ENCODE measurements at places on chromosomes 3 and 15.

GRCh38 chr3:2931265-2931664 lies 178.9 kb downstream of the IL5RA start:
- DNase-seq = no peak

DNA sequence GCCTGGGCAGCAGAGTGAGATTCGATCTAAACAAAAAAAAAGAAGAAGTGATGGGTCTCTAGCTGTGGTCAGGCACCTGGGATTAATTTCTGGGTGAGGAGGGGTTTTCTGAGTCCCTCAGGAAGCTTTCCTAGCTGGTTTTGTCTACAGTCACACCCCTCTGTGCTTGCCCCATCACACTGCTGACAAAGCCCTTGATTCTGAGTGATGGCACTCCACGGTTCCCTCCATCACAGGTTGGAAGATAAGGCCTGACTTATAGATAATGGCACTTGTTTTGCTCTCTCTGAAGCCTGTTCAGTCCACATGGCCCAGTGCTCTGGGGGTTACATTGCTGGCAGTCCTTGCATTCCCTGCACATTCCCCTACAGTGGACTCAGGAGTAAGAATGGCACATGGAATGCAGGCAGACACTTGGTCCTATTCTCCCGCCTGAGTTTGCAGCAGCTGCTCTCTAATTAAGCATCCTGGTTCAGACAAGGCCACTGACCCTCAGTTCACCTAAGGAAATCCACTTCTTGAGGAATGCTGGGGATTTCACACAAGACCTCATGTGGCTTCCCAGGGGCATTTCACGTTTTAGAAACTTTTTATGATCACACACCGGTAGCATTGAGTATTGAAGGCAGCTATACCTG lies 81.0 kb upstream of the NMNAT3 start:
- no peak for DNase-seq

- DNase-seq = peak; percentile 69
Measured at GRCh38 chr3:108662142-108662738, 72.7 kb downstream of the DZIP3 start.

GRCh38 chr3:40719660-40720287 lies 195.0 kb downstream of the ZNF621 start:
- no peak for DNase-seq

DNA sequence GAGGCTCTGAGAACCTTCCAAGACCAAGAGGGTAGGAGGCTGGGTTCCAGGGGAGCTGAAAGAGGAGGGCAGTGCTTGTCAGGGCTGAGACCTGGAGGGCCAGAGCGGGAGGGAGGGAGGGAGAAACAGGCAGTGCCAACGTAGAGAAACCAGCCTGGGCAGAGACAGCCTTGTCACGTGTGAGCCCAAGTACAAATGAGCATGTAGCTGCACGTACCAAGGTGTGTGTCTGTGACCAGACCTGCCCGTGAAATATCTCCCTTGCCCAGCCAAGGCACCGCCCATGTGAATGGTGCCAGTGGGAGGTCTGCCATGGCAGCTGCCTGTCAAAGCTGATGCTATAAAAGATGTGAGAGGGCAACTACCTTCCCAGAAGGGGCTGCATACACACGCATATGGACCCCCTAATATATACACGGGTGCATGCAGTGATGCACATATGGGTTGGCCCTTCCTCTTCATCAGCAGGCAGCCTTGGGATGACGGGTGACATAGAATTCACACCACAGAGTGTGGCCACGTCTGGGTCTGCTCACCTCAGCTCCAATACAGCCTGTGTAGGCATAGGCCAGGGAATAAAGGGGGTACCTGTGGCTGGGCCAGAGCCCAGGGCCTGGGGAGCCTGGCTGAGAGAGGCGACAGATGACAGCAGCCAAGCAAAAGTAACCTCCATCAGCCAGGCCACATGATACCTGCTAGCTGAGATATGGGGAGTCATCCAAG lies 7.8 kb upstream of the CTDSPL start:
- DNase-seq = no peak

- DNase-seq = no peak
Measured at GRCh38 chr3:190539526-190539925, 25.6 kb downstream of the IL1RAP start.

GRCh38 chr15:91872356-91873137 lies 19.0 kb downstream of the SLCO3A1 start:
- DNase-seq = no peak

DNA sequence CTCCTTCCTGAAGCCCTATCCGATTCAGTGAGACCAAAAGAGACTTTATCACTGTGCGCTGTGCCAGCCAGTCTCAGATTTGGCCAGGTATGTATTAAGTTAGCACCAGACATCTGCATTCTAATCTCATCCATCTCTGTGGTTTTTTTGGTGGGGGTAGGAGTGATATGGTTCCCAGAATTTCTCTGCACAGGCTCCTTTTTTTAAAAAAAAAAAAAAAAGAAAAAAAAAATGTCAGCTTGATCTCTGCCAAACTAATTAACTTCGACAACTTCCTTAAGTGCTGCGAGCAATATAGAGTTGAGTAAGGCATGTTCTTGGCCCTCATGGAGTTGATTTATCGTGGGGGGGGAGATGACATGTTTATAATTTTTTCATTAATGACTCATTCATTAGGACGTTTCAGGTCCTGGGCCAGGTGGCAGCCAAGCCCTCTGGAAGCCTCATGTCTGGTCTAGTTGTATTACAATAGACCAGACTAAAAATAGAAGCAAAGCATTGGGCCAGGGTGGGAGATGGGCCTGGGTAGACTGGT lies 12.9 kb downstream of the SLCO3A1 start:
- no peak for DNase-seq

DNA sequence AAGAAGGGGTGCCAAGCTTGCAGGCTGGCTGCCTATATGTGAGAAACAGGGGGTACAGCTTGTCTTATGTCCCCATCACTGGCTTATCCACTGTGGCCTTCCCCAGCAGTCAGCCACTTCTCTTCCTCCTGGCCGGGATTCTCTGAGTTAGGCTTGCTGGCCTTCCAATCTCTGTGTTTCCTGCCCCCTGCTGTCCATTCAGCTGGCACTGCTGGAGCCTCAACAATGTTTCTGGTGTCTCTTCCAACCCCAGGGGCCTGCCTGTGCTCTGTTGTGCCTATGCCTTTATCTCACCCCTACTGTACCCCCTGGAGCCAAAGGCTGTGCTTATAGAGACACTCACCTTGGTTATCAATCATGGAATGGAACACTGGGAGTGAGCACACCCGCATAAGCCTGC lies 36.5 kb downstream of the ANAPC13 start:
- no peak for DNase-seq

GRCh38 chr15:47688573-47689086 lies 28.7 kb upstream of the SEMA6D start:
- no peak for DNase-seq

- no peak for DNase-seq
Measured at GRCh38 chr3:109784852-109785631, 447.7 kb upstream of the DPPA4 start.

GRCh38 chr3:31102196-31102879 lies 207.9 kb upstream of the GADL1 start:
- no peak for DNase-seq

DNA sequence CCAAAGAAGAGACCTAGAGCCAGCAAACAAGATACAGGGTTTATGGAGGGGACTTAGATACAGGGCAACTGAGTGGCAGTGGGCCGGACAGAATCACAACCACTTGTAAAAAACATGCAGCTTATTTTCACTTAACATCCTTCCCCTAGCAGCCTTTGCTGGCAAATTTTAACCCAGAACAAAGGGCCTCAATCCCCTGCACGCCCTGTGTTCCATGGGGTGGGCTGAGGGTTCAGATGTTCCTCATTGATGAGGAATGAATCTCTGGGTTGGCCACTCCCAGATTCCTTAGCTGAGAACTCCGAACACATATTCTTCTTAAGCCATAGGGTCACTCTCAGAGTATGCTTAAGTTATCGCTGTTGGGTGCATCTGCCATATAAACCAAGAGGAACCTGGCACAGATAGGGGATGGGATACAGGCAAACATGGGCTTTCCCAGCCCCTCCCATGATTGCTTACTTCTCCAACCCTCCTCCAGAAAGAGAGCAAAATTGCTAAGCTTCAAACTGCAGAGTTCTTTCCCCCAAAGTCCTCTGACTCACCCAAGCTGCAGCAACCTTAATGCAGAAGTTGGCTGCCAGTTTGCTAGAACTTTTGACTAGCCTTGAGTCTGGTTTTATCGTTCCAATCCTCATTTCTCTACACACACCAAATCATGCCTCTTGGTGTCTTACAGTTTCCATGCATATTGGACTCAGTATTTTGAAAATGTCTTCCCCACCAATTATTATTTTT lies 146.9 kb downstream of the CD47 start:
- DNase-seq = no peak

- DNase-seq = no peak
Measured at GRCh38 chr15:71970435-71970834, 147.5 kb downstream of the MYO9A start.

- no peak for DNase-seq
Measured at GRCh38 chr15:82910721-82911120, 41.8 kb downstream of the HOMER2 start.

- no peak for DNase-seq
Measured at GRCh38 chr15:92120094-92120795, 266.7 kb downstream of the SLCO3A1 start.

- DNase-seq = no peak
Measured at GRCh38 chr3:16467393-16467792, 46.1 kb downstream of the RFTN1 start.

DNA sequence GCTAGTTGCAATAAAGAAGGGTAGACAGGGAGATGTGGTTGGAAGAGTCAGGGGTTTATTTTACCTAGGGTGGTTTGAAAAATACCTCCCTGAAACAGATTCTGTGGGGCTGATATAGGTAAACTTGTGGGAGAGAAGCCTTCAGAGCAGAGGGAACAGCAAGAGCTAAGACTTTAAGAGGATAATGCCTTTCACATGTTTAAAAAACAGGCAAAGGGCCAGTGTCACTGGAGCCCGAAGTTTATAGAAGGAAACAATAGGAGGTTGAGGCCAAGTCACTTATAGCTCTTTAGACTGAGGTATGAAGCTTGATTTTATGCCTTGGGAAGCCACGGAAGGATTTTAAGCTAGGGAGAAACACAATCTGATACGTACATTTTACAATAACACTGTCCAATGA lies 448.7 kb downstream of the TAFA4 start:
- DNase-seq = no peak

- no peak for DNase-seq
Measured at GRCh38 chr3:184551614-184552256, 9.8 kb upstream of the EPHB3 start.

DNA sequence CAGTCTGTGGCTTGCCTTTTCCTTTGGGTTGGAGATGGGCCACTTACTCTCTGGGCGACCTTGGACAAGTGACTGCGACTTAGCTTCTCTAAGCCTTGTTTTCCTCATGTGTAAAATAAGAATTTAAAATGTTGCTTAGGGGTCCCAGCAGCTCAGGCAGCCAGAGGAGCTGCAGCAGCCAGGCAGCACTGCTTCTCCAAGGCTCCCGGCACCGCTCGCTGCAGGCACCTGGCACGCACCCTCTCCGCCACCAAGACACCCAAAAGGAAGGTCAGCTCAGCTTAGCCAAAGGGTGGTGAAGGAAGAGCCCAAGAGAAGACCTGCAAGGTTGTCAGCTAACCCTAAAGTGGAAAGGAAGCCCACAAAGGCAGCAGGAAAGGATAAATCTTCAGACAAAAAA lies 10.7 kb upstream of the AMOTL2 start:
- no peak for DNase-seq
